PC-3 (cell line): ENCODE measurements at places on chromosomes 16 and 17. TPM values are rescaled to one million over a fixed set of nuclear protein-coding genes. Genes with fewer than 3 reads are reported as not detected.

- H3K4me3 ChIP-seq = peak overlapping the region; percentile 4; the same call in 1 of the 2 replicates
- H3K4me1 ChIP-seq = peaks cover 70% of the 10 kb centered on the region
- peak overlapping the region; percentile 92 for H3K27ac ChIP-seq
Measured at GRCh38 chr17:40956401-40957254, 10.1 kb downstream of the KRT39 start.

- H3K27ac ChIP-seq = no peak overlapping the region
- peak; percentile 88 for DNase-seq
- H3K4me1 ChIP-seq = peaks cover 15% of the 10 kb centered on the region; the same call in 1 of the 2 replicates
- no peak overlapping the region for H3K4me3 ChIP-seq
Measured at GRCh38 chr17:50841949-50842354, 6.6 kb downstream of the WFIKKN2 start.

- no peak overlapping the region for H3K4me3 ChIP-seq
- no peaks in the 10 kb centered on the region for H3K4me1 ChIP-seq
- no peak overlapping the region for H3K27ac ChIP-seq
- DNase-seq = no peak
Measured at GRCh38 chr16:65776639-65777183, 589.8 kb upstream of the CDH5 start.

DNA sequence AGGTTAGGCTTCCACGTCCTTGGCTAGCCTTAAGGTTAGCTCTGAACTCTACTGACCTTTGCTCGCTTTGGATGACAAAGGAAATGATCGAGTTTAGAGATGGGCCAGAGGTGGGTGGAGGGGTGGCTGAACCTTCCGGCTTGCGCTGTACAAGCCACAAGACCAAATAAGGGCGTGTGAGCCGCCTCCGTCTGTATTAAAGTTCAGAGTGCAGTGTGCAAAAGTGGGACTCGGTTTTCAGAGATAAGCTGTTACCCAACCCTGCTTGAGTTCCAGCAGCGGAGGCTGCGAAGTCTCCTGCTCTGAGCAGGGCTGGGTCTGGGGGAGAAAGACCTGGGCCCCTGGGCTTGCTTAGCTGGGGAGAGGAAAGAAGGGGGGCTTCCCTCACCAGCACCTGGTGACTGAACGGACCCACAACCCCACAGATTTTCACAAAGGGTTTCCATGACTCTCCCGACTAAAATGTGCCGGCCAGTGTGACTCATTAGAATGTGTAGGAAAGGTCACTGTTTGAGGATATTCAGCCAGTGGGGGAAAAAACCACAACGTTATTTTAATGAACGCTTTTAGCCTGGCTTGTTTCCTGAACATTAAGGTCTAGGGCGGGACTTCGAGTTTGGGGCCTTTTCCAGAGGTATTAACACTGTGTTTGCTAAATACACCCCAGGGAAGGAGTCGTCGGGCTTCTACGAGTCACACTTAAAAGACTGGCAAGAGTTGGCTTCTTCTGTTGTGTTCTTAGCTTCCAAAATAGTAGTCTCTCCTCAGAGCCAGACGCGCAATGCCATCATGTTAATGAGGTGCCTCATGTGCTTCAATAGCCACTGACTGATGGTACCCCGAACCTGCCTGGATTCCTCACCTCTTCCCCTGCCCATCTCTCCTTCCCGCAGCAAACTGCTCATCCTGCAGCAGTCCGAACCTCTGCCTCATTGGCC, 67.0 kb downstream of the CENPV start:
- peak; percentile 99 for DNase-seq
- peak overlapping the region; percentile 96 for H3K27ac ChIP-seq
- peak overlapping the region; percentile 64 for H3K4me3 ChIP-seq
- no peaks in the 10 kb centered on the region; the same call in 1 of the 2 replicates for H3K36me3 ChIP-seq
- H3K27me3 ChIP-seq = no peaks in the 10 kb centered on the region
- peaks cover 70% of the 10 kb centered on the region for H3K4me1 ChIP-seq

The AIPL1 gene
- total RNA-seq = not detected in 2 replicates

- no peaks in the 10 kb centered on the region for H3K36me3 ChIP-seq
- H3K27ac ChIP-seq = no peak overlapping the region
- DNase-seq = peak; percentile 53
- H3K4me3 ChIP-seq = no peak overlapping the region
Measured at GRCh38 chr16:86874141-86874540, 295.8 kb downstream of the FOXL1 start.
